ENCODE measurements at places on chromosomes 4 and X.

- no peak for DNase-seq
Observed at GRCh38 chr4:94507708-94508107, 56.0 kb downstream of the PDLIM5 start.

DNA sequence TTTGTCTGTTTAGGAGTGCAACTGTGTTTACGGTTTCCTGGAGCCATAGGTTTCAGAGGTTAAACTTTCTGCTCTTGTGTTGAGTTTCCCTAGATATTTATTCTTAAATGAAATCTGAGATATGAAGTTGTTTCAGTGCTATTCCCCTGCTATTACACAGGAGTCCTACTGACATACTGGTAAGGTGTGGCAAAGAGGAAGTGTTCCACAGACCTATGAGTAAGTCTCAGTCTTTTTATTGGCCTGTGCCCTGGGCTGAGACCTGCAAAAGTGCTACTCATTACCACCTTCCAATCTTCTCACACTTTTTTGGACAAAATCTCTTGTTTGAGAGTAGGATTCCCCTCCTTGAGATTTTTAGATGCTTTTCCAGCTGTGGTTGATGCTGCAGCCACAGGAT, 35.6 kb upstream of the MAGEA8 start:
- no peak for DNase-seq

DNA sequence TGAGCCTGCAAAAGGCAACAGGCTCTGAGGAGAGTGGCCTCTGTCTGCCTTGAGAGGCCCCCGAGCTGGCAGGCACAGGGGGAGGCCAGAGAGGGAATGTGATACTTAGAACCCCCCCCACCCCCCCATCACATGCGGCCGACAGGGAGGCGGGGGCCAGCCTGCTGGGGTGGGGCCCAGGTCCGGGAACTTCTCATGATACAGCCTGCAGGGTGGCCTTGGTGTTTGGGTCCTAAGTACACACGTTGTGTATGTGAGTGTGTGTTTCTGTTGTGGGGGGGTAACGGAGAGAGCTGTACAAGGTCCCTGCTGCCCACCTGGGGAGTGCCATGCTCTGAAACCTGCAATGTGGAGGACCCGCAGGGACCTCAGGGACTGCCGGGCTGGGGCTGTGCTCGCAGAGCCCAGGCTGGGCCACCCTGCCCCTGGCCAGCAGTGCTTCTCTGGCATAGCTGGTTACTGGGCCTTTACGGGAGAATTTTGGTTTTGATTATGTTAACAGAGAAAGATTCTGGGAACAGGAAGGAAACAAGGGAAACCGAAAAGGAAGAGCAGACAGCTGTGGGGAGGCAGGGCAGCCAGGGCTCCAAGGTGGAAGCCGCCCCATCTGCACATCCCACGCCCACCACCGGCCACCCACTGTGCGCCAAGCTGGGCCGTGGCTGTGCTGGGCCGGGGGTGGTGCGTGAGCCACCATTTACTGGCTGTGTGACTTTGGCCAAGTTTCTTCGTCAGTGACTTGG, 19.9 kb downstream of the SH3BP2 start:
- no peak for DNase-seq

GRCh38 chrX:12792711-12793110, 1.5 kb downstream of the PRPS2 start:
- DNase-seq = no peak

DNA sequence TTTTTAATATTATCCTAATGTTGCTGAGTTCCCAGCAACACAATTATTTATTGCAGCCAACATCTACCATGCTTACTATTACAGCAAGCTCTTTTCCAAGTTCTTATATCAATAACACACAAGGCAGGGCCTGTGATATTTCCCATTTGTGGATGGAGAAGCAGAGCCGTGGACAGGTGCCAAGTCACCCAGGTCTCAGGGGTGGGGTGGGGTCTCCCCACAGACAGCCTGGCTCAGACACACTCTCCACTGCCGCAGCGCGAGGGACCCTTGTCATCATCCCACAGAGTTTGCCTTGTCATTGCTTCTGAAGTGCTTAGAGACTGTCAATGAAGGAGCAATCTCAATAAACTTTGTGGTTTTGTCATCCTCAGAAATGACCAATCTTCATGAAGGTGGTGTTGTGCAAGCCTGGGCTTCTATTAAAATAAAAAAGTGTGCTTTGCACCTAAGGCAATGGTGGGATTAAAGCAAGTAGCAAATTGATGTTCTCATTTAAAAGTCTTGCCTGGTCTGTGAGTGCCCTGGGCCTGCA, 76.1 kb downstream of the SORBS2 start:
- no peak for DNase-seq

- DNase-seq = no peak
Observed at GRCh38 chrX:327660-328126, 9.1 kb upstream of the GTPBP6 start.

- peak; percentile 65 for DNase-seq
Observed at GRCh38 chr4:184514121-184514988, 40.0 kb upstream of the IRF2 start.

Data from stimulated activated CD8-positive, alpha-beta memory T cell treated with anti-CD3 and anti-CD28 coated beads, Interleukin-2, amount 100 ng/mL, for 48 hours (primary cell).